ENCODE measurements at places on chromosomes 16 and 17.
A peak's percentile ranks its signal among the peaks of the same experiment; 100 is the strongest.

GRCh38 chr17:75012346-75013091, at the start of gene MRPL58:
Gene MRPL58, plus strand, starts transcription at chr17:75012670. Its CDS starts 17 bp downstream, at chr17:75012687.
- DNase-seq = peak; percentile 92

- DNase-seq = no peak
Observed at GRCh38 chr16:70483426-70483825, 29.0 kb downstream of the FCSK start.

DNA sequence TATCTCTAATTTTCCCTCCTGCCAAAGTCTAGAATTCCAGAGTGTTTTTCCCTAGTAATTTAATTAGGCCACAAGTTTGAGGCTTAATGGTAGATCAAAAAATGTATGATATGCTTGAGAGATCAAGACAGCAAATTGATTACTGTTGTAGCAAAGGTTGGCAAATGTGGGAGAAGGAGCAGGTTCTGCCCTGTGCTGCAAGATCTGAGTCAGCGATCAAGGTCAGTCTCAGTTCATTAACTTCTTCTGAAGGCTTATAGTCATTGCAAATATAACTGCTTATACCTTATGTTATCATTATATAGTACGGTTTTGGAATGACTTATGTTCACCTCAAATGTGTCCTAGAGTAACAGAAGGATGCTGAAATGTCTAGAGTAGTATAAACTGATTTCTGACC, 231.1 kb upstream of the TBX2 start:
- DNase-seq = no peak

GRCh38 chr16:17520111-17520510, 49.4 kb upstream of the XYLT1 start:
- DNase-seq = no peak

GRCh38 chr16:47916266-47916665, 239.5 kb downstream of the ABCC12 start:
- DNase-seq = no peak

DNA sequence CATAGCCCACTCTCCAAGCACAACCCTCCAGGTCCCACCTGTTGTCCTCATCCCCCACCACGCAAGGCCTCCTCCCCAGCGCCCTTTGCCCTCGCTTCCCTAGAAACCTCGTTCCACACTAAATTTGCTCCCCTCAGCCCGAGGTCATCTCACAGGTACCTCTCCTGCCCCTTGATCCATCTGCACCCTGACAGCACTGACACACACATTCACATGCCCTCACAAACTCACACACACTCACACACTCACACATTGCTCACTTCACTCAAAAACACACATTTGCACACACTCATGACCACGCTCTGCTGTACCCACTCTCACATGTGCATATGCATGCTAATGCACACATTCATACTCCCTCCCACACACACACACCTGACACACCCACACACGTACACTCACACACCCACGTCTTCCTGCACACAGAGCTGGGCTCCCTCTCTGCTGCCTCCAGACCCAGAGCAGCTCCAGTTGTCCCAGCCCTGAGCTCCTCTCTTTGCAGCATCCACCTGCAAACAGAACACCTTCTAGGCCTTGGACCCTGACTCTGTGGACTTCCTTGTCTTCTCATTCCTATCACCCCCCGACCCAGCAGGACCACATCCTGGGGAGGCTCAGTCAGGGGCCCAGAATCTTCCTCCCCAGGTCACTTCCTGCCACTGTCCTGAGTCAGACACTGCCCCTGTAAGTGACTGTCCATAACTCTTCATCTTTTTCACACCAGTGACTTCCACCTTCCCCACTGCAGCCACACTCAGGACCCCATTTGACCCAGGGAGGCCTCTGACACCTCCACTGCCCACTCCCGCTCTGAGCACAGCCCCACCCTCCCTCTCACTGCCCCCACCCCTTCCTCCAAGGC, 4.9 kb downstream of the ASGR2 start:
- no peak for DNase-seq

GRCh38 chr16:57807968-57808528, 5.8 kb upstream of the KIFC3 start:
- DNase-seq = peak; percentile 77

DNA sequence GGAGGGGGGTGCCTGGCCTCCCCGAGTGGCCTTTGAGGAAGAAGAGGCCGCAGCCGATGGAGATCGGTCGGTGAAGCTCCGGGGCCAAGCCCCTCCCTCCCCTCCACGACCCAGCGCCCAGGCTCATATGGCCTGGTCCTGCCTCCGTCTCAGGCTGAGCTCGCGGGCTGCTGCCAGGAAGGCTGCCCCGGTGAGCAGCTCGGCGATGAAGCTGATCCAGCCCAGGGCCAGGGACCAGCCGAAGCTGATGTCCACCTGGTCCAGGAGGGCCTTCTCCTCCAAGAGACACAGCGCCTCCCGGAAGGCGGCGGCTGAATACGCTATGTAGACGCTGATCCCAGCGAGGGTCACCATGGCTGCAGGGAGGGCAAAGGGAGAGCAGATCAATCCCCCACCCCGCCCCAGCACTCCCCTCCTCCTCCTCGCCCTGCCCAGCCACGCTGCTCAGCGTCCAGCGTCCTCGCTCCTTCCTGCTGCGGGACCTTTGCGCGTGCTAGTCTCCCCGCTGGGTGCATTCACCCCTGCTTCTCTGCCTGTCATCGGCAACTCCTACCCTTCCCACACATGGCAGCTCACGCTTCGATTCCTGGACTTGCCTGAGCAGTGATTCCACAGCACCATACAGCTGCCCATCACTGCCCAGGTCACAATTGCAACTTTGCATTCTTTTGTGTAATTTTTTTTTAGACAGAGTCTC, 20.5 kb downstream of the TMEM114 start:
- no peak for DNase-seq

DNA sequence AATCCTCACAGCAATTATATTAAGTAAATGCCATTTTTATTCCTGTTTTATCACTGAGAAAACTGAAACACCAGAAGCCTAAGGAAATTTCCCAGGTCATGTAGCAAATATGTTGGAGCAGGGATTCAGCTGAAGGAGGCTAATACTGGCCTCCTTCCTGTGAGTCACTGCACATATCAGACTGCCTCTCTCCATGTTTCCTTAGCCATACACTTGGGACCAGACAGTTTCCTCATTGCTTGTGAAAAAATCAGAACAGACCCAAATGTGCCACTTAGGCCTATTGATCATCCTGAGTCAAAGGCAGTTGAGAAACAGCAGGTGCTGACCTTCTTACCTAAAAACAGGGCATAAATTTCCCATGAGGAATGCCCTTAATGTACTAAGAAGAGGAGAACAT, 18.9 kb upstream of the ELAC2 start:
- DNase-seq = no peak

- DNase-seq = peak; percentile 36
Observed at GRCh38 chr17:28282596-28282995, 36.4 kb upstream of the TMEM97 start.

DNA sequence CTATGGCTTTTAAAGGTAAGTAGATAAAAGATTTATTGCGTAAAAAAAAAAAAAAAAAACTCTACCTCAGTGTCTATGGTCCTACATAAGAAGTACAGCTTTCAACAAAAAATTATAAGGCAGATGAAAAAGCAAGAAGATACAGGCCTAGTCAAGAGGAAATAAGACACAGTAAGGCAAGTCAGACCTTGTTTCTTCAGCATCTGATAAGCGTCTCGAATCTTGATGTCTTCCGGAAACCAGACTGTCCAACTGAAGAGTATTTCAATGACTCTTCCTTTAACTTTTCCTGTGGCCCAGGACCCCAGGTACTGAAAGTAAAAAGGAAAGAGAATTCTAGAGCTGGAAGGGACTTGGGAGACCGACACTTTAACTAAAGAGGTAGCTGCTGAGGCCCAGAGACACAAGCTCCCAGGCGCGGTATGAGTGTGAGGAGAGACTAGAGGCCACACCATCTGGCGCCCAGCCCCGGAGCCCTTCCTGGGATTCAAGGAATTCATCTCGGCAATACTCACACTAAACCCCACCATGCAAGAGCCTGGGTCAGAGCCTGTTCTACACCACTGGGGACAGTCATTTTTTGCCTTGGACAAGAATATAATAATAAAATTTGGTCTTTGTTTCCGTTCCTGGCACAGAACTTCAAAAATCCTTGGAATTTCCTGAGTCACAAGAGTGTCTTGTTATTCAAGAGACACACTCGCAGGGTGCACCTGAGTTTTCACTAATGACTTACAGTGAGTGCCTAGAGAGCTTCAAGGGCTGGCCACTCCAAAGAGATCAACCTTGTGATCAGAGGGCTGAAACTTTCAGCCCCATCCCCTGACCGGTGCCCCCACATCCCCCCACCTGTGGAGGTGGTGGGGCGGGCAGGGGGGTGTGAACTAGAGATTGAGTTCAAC, 18.6 kb downstream of the GGA2 start:
- no peak for DNase-seq

DNA sequence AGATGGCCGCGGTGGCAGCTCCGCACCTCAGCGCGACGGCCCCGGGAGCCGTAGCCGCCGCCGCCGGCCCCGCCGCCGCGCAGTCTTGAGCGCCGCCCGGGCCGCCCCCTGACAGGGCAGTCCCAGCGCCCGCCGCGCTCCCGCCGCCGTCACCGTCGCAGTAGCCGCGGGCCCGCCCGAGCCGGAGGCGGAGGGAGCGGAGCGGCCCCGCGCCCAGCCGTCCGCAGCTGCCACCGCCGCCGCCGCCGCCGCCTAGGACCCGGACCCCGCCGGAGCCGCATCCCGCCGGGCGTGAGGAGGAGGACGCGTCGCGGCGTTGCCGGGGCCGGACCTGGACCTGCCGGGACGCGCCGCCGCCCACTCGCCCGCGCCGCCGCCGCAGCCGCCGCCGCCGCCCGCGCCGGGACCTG, 218 bp downstream of the TNRC6C start:
- no peak for DNase-seq

GRCh38 chr17:7308625-7309433, 1.4 kb downstream of the EIF5A start:
- peak; percentile 90 for DNase-seq

DNA sequence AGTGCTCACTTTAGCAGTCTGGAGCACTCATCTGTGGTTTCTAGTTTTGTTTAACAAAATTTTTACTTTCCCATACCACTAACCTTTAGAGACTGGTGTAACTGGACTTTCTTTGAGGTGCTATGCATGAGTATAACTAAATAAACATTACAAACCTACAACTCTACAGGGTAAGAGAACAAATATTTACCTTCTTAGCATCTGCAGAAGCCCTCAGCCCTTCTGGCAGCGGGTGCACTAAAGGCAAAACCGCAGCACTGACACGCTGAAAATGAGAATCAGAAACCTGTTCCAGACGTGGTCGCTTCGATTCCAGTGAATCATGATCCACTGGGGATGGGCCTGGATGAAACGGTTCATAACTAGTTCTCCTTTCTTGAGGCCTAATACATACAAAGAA, 43.7 kb downstream of the NCOR1 start:
- no peak for DNase-seq

GRCh38 chr16:22300427-22301071, 3.3 kb downstream of the POLR3E start:
- peak; percentile 75 for DNase-seq

GRCh38 chr17:16037636-16038035, 38.0 kb downstream of the TTC19 start:
- no peak for DNase-seq

GRCh38 chr16:70738083-70738977, 52.5 kb upstream of the MTSS2 start:
- DNase-seq = peak; percentile 72

DNA sequence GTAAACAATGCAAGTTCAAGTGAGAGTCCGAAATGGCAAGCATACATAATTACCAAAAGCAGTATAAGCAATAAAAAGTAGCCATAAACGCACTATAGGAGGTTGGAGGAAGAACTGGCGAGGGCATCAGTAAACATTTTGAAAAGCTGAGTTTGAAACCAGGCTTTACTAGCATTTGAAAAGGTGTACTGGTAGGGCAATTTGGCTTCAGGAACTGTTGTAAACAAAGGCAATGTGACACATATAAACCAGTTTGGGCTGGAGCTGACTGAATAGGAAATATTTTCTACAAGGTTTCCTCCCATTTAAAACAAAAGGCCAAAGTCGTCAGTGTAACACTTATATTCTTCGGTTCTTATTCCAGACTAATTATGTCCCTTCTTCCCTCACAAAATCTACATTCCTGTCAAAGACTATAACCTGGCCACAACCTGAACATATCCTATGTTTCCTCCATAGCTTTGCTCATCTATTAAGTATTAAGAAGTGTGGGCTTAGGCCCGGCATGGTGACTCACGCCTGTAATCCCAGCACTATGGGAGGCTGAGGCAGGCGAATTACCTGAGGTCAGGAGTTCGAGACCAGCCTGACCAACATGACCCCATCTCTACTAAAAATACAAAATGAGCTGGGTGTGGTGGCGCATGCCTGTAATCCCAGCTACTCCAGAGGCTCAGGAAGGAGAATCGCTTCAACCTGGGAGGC, 7.8 kb downstream of the CBX1 start:
- DNase-seq = no peak

Data from NCI-H82 (cell line).